ENCODE measurements at places on chromosomes 6 and 20.

GRCh38 chr6:160882791-160883279, 108.7 kb upstream of the MAP3K4 start:
- DNase-seq = no peak

DNA sequence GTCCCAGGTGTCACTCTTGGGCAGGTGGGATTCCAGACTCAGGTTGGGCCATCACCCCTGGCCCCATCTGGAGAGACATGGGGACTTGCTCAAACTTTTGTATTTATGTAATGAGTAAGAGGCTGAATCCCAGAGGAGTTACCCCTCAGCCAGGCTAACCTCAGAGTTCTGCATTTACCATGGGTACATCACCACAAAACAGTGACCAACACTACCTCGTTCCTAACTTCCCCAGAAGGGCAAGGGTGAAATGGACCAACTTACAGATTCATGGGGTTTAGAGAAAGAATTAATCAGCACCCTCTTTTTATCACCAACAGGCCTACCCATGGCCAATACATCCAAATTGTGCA, 259.9 kb upstream of the MARCKS start:
- no peak for DNase-seq

GRCh38 chr6:38182426-38182825, 362.9 kb downstream of the ZFAND3 start:
- no peak for DNase-seq

DNA sequence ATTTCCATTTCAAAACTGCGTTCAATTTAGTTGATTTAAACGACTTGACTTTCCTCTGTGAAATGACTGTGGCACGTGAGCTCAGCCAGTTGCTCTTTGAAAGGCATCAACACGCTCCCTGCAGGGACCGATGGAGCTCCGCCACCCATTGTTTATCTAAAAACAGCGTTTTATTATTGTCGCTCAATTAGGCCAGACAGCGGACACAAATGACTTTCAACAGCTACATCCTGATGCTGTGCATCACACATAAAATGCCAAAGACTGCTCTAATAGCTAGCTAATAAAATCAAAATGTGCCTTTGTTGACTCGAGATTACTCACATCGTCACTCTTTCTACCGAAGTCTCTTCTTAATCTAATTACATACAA, 332.5 kb downstream of the CD83 start:
- DNase-seq = no peak

DNA sequence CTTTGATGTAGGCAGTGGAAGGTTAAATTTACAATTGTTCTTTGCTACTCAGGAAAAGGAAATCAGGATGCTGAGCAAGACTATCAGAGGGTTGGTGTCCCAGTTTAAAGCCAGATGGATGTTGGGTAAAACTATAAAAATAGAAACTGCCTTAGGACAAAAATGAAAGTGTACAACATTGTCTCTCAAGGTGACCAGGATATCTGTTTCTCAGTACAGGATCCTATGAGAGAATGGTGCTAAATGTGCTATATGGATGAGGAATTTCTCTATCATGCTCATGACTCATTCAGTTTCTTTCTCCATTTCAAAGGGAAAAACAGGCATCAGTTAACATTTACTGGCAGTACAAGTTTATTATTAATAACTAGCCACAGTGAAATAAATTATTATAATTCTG, 534.2 kb upstream of the GJE1 start:
- DNase-seq = no peak

GRCh38 chr20:23629017-23629541, 8.7 kb downstream of the CST3 start:
- peak; percentile 89 for DNase-seq

DNA sequence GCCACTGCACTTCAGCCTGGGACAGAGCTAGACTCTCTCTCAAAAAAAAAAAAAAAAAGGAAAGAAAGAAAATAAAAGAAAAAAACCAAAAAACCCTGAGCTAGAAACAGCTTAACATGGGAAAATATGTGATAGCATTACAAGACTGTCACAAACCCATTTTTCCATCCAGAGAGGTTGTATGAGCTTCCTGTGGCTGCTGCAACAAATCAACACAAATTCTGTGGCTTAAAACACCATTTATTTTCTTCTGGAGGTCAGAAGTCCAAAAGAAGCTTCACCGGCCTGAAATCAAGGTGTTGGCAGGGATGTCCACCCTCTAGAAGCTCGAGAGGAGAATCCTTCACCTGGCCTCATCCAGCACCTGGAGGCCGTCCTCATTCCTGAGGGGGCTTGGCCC, 21.7 kb upstream of the SSR1 start:
- DNase-seq = no peak

GRCh38 chr6:128278836-128279235, 241.6 kb downstream of the PTPRK start:
- DNase-seq = no peak

- DNase-seq = no peak
Observed at GRCh38 chr6:81331526-81331925, 421.0 kb downstream of the TENT5A start.

GRCh38 chr20:22921595-22922421, 113.3 kb upstream of the SSTR4 start:
- DNase-seq = no peak

GRCh38 chr6:20056350-20056992, 155.8 kb downstream of the MBOAT1 start:
- no peak for DNase-seq

DNA sequence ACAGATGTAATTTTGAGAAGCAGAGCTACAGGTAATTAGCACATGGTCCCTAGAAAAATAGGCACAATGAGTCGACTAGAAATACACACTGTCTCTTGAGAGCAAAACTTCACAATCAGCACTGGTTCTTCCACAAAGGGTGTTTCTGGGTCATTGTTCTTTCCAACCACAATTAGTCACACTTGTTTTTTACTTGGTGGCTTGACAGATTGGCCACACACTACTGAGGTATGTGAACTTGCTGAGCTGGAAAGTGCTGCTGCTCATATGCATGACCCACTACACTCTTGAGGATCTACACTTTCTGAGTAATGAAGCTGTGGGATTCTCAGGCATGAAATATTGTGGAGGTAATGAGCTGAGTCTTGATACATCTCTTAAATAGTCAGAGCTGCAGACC, 347.7 kb downstream of the BCKDHB start:
- no peak for DNase-seq

GRCh38 chr6:10723567-10723881, 654 bp downstream of the TMEM14C start:
- no peak for DNase-seq

GRCh38 chr20:57536120-57536708, 11.3 kb upstream of the CTCFL start:
- DNase-seq = no peak

GRCh38 chr6:29723666-29724588, 693 bp downstream of the HLA-F start:
- DNase-seq = no peak

DNA sequence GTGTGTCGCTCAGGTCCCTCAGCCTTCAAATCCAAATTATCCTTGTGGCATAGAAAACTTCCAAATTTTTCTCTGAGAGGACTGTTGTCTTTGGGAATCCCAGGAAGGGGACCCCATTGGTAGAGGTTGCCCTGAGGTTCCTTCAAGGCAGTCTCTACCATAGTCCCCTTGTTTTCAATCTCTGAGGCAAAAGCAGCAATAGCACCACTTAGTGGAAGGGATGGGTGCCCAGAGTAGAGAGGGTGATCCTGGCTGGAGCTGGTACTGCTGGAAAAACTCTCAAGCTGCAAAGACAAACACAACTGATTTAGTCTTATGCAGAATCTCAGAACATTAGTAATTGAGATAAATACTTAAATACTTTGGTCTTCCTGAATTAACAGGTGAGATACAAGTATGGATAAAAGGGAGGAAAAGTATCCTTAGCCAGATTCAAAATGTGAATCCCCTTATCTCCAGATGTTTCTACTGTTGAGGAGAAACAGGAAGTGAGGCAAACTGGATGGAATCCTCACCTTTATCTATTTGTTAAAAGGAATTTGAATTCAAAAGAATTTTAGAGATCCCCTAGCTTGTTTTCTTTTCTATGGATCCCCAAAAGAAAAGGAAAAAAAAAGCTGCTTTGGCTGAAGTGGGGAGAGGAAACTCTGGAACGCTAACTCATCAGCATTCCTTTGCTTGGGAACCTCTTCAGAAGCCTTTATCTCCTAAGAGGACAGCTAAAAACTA, 13.4 kb downstream of the ZNF318 start:
- no peak for DNase-seq

GRCh38 chr6:73854998-73855718, 159.2 kb downstream of the CD109 start:
- DNase-seq = no peak

GRCh38 chr20:11861479-11861878, 56.2 kb upstream of the BTBD3 start:
- DNase-seq = no peak

GRCh38 chr20:4787069-4787468, 65.4 kb downstream of the PRND start:
- DNase-seq = no peak

- DNase-seq = no peak
Observed at GRCh38 chr20:56428881-56429280, 16.8 kb downstream of the CASS4 start.

- peak; percentile 68 for DNase-seq
Observed at GRCh38 chr6:82364087-82365015, 734 bp downstream of the TPBG start.

- DNase-seq = no peak
Observed at GRCh38 chr6:135358251-135358821, 139.2 kb downstream of the AHI1 start.

GRCh38 chr6:126657561-126658175, 317.8 kb downstream of the CENPW start:
- no peak for DNase-seq

DNA sequence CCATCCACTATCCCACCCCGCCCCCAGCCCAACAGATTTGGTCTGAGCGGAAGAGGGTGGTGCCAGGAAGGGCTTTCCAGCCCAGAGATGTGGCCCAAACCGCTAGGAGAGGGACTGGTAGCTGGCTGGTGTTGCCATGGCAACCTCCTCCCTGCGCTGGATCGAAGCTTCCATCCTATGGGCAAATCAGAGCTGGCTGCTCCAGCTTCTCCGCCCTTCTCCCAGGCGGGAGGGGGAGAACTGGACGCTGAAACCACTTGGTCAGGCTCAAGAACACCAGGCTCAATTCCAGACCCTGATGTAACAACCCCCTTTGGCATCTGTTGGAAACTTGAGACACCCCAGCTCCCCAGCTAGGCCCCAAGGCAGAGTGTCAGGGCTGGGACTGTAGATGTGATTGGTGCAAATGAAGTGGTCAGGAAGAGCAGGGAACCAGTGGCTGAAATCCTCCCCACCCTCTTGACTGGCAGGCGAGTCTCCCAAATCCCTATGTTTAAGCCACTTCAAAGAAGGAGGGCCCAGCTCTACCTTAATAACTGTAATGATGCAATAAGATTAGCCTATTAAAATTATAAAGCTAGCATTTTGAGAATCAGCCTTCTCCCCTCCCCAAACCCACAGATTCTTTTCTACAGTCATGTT, 4.2 kb downstream of the RIMS4 start:
- peak; percentile 81 for DNase-seq

DNA sequence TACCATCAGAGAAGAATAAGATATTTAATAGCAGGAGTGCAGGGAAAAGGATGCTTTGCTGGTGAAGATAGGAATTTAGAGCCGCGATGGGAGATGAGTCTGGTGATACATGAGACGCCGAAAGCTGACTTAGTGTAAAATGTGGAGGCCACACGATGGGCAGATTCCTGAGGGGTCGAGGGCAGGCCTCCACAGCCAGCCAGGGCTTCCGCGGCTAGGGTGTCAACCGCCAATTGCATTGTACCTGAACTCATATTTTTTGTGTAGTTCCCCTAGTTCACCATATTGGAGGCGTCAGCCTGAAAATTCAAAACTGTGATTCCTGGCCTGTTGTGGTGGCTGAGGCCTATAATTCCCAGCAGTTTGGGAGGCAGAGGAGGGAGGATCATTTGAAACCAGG, 8.5 kb downstream of the ETV7 start:
- no peak for DNase-seq

DNA sequence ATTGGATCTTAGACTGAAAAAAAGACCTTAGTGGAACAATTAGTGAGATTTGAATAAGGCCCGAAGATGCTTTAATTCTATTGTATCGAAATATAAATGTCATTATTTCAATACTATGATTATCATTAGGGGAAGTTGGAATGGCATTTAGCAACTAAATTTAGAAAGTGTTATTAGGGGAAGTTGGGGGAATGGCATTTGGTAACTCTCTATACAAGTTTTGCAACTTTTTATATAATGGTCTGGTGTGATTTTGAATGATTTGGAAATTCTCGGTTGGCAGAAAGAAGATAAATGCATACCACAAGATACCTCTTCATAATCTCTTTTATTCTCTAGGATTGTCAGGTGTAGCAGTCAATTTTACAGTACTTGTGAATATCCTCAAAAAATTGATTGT, 49.2 kb downstream of the RNF144B start:
- DNase-seq = no peak

DNA sequence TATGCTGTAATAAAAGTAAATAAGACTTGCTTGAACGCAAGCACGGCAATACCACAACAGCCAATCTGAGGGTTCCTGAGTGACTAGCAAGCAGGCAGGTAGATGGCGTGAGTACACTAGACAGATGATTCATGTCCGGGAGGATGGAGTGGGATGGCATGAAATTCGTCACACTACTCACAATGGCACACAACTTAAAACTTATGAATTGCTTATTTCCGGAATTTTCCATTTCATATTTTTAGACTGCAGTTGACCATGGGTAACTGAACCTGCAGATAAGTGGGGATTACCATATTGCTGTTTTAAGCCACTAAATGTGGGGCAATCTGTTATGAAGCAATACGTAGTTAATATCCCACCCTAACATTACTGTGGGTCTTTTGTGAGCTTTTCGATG, 93.6 kb upstream of the NFATC2 start:
- DNase-seq = peak; percentile 90

DNA sequence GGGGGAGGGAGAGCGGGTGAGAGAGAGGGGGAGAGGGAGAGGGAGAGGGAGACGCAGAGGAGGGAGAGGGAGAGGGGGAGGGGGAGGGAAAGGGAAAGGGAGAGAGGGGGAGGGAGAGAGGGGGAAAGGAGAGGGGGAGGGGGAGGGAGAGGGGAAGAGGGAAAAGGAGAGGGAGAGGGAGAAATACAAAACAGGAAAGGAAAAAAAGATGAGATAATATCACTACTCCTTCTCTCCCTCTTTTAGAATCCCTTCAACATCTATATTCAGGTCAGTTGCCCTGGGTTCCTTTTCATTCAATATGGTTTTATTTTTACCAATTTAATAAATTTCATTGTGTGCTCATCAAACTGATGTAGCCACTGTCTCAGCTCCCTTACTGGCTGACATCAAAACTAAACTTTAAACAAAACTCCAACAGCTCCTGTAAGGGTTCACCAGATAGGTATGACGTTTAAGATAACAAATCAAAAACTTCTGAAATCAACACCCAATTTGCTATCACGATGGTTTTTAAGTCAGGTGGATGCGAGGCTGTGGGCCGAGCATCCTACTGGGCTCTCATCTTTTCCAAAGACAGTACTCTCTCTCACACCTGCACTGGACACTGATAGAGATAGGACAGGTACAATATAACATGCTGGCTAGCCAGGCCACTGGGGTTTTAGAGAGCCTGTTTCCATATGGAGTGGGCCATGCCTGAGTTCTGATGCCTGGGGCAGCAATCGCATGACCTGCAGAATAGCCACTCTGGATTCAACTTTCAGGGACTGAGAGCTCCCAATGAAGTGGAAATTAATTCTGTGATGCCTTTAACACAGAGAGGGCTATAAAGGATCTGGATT, 99.5 kb downstream of the FYN start:
- no peak for DNase-seq
